Activated CD4-positive, alpha-beta T cell treated with anti-CD3 and anti-CD28 coated beads, Interleukin-2, amount 50 U/mL, for 1 hour (primary cell): ENCODE measurements at places on chromosomes 7 and 10.
A peak's percentile ranks its signal among the peaks of the same experiment; 100 is the strongest.

- peak; percentile 36 for DNase-seq
Measured at GRCh38 chr7:27840313-27840712, 100.4 kb downstream of the TAX1BP1 start.

GRCh38 chr10:133292919-133293809 lies 15.5 kb downstream of the TUBGCP2 start:
- DNase-seq, result no peak

DNA sequence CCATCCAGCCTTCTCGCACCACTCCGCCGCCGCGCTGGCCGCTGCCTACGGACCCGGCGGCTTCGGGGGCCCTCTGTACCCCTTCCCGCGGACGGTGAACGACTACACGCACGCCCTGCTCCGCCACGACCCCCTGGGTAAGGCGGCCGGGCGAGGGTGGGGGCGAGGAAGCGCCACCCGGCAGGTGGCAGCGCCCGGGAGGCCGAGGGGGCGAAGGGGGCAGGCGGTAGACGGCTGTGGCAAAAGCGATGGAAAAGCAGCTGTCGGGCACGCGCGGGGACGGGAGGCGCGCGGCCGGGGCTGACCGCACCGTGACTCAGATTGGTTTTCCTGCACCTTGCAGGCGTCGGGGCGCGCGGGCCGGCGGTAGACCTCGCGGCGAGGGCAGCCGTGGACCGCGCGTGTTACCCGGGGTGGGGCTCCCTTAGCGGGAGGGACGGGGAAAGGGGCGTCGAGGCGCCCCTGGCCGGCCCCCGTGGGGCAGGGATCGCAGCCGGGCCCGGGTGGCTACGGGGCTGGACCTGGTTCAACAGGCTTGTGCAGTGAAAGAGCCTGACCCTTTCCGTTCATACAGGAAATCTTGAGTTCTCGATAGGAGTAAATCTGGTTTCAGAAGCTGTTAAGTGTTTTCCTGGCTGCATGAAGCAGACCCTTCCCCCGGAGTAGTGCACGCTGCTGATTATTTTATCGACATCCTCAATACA lies 608 bp downstream of the HHEX start:
- peak; percentile 57 for DNase-seq

DNA sequence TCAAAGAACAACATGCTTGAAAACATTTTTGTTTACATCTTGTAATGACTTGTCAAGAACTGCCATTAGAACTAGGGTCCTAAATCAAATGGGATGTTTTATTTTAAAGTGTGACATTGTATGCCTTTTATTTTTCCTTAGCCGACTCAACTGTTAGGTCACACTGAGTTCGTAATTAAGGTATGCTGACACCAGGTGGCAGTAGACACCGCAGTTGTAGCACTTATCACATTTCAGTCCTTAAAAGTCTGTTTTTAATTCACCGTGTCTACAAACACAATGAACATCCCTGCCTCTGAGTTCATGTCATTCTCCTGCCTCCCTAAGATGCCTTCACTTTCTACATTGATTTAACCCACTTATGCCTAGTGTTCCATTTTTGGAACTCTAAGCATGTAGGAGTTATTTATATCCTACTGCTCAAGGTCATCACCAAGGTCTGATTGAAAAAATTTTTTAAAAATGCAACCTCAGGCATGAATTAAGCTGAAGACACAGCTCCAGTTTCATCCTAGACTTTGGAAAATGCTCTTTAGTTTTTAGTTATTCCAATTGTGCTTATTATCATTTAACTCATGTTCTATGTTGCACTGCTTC lies 186.1 kb downstream of the BMPER start:
- DNase-seq, result no peak

- no peak for DNase-seq
Measured at GRCh38 chr10:108567899-108568752, 1355.2 kb downstream of the XPNPEP1 start.

DNA sequence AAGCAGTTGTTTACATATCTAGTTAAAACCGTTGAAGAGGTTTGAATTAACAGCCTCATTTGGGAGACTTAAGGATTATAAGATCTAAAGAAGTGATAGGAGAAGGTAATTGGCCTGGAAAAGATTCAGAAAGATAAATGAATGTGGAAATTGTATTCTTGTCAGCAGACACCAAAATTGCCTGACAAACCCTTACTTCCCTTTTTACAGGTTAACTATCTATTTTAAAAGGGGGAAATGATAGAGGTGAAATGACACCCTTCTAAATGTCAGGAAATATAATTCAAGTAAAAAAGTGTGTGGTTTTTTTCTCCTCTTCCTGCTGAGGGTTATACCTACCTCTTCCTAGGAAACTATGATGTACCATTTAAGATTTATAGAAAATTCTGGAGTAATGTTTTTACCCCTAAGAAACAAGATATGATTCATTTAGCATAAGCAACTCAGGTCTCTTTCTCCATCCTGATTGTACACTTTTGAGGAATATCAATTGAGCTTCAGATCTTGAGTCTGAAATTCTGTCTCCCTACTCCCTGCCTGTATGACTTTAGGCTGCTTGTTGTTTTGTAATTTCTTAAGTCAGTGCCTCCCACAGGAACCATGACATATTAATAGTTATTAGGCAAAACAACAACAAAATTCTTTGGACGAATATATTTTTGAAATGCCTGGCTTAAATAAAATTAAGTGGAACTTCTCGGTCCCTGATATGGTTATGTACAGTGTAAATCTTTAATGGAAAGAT lies 250.4 kb downstream of the RNLS start:
- DNase-seq, result no peak

DNA sequence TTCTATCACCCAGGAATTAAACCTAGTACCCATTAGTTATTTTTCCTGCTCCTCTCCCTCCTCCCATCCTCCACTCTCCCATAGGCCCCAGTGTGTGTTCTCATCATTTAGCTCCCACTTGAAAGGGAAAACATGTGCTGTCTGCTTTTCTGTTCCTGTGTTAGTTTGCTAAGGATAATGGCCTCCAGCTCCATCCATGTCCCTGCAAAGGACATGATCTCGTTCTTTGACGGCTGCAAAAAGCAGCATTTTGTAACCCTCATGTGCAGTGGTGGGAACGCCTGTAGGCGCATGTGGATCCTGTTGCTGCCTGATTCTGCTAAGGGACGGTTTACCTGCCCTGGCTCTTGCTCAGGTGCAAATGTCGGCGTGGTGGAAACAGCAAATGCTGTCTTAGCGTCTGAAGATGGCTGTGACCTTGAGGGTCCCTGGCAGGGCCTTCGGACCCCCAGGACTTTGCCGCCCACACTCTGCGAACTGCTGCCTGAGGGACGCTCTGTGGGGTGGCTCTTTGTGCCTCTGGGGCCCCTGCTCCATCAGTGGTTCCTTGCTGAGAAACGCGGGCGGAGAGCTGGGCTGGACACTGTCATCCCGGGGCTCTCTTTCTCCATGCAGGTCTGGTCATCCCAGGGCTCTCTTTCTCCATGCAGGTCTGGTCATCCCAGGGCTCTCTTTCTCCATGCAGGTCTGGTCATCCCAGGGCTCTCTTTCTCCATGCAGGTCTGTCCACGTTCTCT lies 5.6 kb upstream of the MTG1 start:
- no peak for DNase-seq

GRCh38 chr7:44394636-44395035 lies 69.2 kb upstream of the CAMK2B start:
- no peak for DNase-seq

DNA sequence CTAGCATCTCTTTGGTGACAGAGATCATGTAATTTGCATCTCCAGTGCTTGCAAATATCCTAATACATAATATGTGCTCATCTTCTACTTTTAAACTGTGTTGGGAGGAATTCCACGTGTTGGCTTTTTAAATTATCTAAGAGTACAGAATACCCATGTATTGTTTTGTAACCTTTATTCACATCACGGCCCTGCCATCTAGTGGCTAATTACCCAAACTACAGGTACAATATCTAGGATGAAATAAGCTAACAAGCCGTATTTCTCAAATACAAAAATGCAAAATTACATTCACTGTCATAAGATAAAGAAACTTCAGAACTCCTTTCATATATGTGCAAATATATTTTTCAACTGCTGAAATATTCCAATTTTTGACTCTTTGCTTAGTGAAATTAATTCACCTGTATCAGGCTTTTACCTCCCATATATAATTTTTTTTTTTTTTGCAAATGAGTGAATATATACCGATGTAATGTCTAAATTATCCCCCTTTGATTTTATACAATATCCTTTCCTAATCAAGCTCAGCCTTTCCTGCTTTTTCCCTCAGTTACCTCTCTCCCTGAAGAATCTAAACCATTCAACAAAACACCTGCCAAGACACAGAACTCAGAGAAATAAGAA lies 30.3 kb upstream of the LSM8 start:
- no peak for DNase-seq

DNA sequence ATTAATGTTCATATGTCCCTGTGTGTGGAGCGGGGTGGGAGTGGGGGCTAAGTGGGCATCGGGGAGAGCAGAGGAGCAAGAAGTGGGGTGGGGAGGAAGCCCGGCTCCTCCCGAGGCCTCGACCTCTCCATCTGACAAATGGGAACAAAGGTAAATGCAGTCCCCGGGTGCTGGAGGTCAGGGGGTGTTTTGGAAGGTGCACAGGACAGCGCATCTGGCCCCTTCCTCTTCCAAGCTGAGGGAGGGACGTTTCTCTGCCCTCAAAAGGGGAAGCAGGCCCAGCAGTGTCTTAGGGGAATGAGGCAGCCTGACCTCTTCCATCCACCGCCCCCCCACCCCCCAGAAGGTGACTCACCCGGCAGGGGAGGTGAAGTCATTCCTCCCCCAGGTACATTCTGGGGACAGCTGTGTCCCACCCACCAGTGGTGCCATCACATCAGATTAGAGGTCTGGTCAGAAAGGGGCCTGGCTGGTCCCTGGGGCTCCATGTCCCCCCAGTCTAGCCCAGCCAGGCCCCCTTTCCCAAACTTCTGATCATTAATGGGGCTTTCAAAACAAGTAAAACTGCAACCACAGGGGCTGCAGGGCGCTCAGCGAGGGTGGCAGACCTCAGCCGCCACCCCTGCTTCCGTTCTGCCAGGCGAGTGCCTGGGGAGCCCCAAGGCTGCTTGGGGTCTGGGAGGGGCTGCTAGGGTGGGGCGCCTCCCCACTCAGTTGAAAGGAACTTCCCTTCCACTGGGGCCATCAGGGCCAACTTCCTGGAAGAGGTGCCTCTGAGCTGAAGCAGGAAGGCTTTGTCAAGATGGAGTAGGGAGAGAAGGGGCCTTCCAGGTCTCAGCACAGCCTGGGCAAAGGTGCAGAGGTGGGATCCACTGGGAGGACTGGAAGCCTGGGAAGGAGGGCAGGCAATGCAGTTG lies 10.8 kb downstream of the LFNG start:
- DNase-seq, result peak; percentile 73

DNA sequence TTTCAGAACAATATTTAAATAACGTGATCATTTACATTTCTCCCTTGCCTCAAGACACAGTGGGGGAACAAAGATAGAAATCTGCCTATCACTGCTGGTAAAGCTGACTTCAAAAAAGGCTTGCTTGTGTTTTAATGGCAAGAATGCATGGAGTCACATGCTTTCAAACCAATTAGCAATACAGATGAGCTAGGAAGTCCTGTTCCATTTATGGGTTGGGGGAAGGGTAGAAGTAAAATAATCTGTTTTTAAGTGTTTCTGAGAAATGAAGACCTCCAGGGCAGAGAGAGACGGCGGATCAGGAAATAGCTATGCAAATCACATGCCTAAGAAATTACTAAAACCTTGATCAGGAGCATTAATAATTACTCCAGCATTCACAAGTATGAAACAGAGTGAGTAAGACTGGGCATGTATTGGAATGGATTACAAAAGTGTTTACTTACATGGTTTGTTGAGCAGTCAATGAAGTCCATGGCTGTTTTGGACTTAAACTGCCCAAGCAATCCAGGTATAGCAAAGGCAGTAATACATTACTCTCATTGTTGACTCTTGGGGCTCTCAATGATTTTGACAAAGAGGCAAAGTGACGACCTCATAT lies 142.0 kb downstream of the ARID5B start:
- DNase-seq, result no peak

DNA sequence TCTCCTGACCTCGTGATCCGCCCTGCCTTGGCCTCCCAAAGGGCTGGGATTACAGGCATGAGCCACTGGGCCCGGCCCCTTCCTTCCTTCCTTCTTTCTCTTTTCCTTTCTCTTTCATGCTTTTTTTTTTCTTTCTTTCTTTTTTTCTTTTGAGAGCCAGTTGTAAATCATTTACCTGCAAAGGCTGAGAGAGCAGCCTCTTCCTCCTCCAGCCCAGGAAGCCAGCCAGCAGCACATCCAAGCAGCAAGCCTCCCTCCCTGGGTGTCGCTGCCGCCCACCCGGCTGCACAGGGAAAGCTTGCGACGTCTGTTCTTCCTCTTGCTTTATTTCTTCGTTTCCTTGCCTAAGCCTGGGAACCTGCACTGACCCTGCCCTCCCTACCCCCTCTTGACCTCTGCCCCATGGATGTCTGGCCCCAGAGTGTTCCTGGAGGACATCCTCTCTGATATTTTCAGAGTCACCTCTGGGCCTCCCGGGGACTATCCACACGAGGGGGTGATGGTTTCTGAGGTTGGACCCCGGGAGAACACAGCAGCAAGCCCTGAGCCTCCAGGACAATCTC lies 62.8 kb upstream of the MYL10 start:
- no peak for DNase-seq

GRCh38 chr10:77872151-77872946 lies 54.2 kb downstream of the DLG5 start:
- no peak for DNase-seq

DNA sequence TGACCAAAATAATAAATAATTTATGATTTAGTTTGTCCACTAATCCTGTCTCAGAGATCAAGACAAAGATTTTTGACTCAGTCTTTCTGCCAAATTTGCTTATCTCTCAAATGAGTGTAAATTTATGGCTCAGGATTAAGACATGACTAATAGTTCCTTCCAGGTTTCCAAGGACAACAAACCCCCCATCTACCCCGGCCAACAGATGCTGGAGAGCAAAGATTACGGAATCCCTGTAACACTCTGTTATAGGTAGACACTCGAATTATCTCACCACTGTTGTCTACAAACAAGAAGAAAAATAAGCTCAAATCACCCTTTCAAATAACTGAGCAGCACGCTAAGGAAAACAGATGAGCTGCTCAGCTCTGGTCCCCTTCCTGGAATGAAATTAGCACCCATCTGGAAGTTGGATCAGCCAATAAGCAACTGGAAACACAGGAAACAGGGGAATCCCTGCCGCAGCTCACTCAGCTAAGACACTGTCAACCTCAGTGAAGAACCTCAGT lies 56.8 kb upstream of the SVIL start:
- no peak for DNase-seq

DNA sequence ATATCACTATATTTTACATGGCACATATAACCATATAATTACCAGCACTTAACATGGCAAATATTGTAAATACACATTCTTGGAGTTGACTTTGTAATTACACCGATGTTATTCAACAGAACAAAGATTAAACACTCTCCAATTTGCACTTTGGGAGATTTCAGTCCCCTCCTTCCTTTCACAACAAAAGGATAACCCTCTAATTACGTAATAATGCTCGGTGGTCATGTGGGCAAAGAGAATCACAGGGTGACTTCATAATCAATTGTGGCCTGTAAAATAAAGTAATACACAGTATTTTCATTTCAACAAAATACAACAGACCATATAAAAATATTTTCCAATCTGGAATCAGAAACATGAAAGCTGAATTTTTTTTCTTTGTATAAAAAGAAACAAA lies 73.2 kb downstream of the RHOBTB1 start:
- DNase-seq, result no peak
